ENCODE measurements at places on chromosomes 6 and 20.

DNA sequence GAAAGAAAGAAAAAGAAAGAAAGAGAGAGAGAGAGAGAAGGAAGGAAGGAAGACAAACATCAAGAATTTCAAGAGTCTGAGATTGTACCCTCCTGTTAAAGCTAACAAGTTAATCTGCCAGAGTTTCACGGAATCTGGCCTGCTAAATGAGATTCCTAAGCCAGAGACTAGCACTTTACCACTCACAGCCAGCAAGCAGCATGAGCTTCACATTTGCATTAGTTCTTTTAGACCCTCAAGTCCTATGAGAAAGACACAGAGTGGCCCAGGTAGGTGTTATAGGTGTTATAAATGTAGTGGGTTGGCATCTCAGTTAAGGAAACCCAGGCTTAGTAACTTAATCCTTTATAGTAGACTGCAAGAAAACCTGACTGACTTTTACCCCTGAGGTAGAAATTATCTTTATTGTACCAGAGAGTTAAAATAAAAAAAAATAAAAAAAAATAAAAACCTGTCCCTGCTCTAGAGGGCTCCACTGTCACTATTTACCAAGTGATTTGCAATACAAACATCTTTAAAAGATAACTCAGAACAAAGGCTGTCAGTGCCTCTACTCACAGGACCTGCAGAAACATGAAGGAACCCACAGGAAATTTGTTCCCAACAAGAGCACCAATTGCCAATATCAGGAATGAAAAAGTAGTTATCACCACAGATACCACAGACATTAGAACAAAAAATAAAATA is 9.7 kb upstream of the IBTK start:
- DNase-seq, result no peak

GRCh38 chr6:88869263-88870020 is 94.0 kb downstream of the RNGTT start:
- no peak for DNase-seq

DNA sequence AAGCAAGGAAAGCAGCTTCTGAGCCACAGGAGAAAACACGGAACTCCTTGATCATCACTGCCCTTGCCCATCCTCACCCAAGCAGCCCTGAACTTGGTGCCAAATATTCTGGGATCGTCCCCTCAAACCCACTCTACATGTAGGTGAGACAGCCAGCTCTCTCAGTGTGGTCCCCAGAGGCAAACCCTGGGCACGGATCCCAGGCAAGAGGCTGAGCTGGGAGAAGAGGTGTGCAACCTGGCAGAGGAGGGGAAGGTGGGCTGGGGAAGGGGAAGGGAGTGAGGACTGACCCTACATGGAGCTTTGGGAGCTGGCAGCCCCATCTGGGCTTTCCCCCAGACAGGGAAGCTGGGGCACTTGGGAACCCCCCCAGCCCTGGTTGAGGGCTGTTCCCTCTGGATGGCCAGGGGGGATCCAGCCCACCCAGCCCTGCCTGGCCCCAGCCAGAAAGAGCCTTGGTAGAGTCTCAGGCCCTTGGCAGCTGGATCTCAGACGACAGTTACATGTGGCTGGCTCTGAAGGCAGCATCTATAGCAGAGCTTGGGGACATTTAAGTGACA is 186.2 kb upstream of the CST7 start:
- DNase-seq, result peak; percentile 33

- no peak for DNase-seq
Measured at GRCh38 chr6:25233226-25233625, 45.9 kb upstream of the CARMIL1 start.

DNA sequence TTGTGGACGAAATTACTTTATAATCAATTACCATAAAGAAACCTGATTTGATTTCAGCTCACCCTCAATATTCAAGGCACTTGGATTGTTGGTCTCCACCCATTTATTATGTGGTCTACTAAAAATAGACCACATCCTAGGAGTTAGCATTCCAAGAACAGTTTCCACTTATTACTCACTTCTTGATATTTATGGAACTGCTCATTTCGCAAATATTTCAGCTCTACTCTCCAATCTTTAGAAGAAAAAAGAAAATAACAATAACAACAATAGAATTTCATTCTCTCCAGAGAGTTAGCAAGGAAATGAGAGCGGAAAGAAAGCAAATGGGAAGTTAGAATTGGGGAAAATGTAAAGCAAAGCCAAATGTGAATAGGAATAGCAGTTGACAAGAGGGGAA is 26.2 kb upstream of the HDAC2 start:
- no peak for DNase-seq

DNA sequence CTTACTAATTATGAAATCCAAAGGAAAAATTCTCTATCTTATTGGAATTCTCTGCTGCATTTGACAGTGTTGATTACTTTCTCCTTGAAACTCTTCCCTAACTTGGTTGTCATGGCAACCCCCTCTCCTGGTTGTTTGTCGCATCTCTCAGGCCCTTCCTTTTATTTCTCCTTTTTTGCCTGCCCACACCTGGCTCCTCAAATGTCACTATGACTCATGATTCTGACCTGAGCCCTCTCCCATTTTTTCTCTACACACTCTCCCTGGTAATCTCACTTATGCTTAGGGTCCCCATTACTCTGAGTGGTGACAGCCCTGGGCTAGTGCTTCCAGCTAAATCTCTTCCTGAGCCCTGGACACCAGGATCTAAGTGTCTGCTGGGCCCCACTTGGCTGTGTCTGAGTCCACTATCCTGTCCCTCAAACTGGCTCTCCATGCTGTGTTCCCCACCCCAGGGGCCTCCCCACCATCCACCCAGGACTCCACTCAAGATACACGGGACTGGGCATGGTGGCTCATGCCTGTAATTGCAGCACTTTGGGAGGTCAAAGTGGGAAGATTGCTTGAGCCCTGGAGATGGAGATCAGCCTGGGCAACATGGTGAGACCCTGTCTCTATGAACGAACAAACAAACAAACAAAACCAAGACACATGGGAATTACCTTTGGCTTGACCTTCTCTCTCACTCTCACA is 16.5 kb upstream of the NNAT start:
- no peak for DNase-seq

DNA sequence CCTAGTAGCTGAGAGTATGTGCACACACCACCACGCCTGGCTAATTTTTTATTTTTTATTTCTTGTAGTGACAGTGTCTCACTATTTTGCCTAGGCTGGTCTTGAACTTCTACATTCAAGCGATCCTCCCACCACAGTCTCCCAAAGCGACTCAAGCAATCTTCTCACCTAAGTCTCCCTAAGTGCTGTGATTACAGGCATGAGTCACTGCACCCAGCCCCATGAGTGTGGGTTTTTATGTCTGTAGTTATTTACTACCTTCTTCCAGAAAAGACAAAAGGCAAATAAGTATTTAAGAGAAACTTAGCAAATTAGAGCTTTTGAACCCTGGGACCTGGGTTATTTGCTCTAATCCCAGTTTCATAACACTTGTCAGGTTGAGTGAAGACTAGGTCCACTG is 92.3 kb upstream of the HCRTR2 start:
- no peak for DNase-seq

- DNase-seq, result no peak
Measured at GRCh38 chr20:53887973-53888372, 182.4 kb downstream of the BCAS1 start.

DNA sequence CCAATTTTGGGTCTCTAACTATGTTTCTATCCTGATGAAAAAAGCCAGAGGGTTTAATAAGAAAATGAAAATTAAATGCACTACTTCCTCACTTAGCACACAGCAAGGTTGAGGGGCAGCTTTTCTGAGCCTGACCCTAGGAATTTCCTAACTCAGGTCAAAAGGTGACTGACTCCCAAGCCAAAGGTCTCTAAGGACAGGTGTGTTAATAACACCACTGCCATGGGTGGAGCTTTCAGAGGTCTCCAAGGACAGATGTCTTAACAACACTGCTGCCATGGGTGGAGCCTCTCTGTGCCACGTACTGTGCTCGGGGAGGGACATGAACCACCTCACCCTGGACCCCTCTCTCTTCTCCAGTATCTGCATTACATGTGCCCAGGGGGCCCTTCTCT is 339.2 kb downstream of the PRKN start:
- DNase-seq, result no peak

- DNase-seq, result no peak
Measured at GRCh38 chr20:59455402-59456341, 148.7 kb upstream of the PHACTR3 start.

- DNase-seq, result no peak
Measured at GRCh38 chr6:38755207-38755606, 40.1 kb downstream of the DNAH8 start.

- peak; percentile 55 for DNase-seq
Measured at GRCh38 chr20:32189123-32189410, 18.5 kb downstream of the PLAGL2 start.

GRCh38 chr20:45611054-45611453 is 18.5 kb upstream of the WFDC10A start:
- peak; percentile 68 for DNase-seq

DNA sequence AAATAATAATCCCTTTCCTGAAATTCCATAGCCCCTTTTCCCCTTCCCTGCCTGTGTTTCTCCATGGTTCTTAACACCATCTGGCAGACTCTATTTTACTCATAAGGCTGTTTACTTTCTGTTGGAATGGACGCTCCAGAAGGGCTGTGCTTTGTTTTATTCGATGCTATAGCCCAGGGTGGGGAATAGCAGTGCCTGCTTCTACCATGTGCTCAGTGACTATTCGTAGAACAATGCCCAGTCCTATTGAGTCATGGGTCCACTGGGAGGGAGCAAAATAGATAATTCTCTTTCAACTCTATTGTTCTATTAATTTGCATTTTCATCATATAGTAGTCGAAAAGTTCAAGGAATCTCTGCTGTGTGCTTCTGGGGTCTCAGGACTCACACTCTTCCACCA is 565.1 kb downstream of the C6orf118 start:
- DNase-seq, result no peak

DNA sequence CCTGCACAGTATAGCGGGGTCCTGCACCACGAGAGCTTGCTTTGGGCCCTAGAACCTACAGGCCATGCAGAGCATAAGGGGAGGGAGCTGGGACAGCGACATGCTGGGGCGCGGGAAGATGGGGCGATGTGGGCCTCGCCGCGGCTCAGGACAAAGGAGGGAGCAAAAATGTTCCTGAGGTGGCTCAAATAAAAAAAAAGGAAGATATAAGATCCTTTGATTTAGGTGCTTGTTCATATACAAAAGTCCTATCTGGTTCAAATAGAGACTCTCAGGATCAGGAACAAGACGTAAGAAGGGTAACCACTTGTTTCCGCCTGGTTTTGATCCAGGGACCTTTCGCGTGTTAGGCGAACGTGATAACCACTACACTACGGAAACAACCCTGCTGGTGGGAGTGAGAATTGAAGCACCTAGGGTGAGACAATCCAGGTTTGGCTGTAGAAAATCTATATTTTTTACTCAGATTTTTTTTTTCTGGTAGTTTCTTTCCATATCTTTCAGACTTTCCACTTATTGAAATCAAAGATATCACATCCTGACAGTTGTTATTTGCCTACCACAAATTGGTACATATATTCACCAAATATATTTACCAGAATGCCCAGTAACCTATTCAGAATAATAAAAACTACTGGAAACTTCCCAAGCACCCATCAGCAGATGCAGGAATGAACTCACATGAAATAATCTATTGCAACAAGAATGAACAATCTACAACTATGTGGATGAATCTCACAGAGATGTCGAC is 177.9 kb upstream of the ZNF184 start:
- no peak for DNase-seq

DNA sequence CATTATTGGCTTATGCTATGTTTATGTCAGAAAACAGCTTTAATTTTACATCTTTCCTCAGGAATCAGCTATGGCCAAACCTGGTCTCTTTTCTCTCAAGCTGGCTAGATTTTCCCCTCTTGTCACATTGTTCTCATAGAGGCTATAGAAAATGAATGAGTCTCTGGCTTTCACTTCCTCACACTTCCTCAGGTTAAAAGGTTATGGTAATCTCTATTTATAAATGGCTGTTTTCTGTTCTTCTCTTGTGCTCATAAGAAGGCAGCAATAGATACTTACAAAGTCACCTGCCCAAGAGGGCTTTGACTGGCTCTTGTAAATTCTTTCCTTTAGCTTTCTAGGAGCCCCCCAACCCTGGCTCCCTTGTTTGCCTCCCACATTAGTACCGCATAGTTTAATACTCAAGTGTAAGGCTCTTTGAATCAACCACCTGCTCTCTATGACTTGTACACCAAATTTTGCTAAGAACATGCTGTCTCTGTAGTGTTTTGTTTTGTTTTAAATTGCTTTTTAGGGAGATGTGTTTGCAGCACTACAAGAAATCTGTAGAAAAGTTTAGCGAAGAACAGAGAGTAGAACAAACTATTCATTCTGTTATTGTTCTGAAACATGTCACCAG is 897.4 kb upstream of the CITED2 start:
- DNase-seq, result no peak

- peak; percentile 36 for DNase-seq
Measured at GRCh38 chr20:63322933-63323273, 29.9 kb downstream of the COL20A1 start.

- no peak for DNase-seq
Measured at GRCh38 chr6:110211753-110212152, 31.5 kb downstream of the CDC40 start.

DNA sequence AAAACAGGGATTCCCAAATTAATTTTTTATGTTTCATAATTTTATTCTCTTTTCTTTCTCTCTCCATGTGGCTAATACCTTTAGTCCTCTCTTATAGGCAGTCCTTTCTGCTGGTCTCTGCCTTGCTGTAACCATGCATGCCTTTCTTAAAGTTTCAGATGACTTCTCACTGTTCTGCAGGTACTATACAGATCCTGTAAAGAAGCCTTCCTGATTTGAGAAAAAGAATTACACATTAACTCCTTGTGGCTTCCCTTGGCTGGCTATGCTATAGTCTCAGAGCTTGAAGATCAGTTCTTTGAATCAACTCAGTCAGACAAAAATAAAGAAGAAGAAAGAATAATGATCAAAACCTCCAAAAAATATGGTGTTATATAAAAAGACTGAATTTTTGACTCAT is 7.3 kb upstream of the GPR63 start:
- DNase-seq, result no peak

DNA sequence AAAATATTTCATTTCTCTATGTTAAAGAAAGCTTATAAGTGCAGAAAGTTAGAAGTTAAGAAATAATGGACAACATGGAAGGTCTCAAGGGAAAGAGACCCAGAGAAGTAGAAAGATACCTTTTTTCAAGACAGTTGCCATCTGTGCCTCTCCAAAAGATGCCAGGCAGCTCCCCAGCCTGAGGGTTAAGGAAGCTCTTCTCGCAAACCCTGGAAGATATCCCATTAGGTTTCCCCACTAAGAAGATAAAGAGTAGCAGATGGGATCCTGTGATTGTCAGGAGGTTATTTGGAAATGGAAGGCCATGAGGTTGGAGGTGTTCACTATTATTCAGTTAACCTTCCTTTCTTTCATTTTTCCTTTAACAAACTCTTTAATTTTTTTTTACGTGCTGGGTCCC is 110.1 kb upstream of the SIM1 start:
- no peak for DNase-seq

- DNase-seq, result no peak
Measured at GRCh38 chr20:36936341-36936740, 15.2 kb downstream of the SAMHD1 start.

GRCh38 chr6:210104-210456 is 82.2 kb upstream of the DUSP22 start:
- no peak for DNase-seq

GRCh38 chr20:7248281-7249201 is 481.1 kb downstream of the BMP2 start:
- no peak for DNase-seq

Data from activated effector memory CD4-positive, alpha-beta T cell treated with anti-CD3 and anti-CD28 coated beads, Interleukin-2, amount 50 U/mL, for 16 hours (primary cell).